ENCODE measurements at places on chromosomes 4 and X. TPM values are rescaled to one million over a fixed set of nuclear protein-coding genes. Genes with fewer than 3 reads are reported as not detected.

DNA sequence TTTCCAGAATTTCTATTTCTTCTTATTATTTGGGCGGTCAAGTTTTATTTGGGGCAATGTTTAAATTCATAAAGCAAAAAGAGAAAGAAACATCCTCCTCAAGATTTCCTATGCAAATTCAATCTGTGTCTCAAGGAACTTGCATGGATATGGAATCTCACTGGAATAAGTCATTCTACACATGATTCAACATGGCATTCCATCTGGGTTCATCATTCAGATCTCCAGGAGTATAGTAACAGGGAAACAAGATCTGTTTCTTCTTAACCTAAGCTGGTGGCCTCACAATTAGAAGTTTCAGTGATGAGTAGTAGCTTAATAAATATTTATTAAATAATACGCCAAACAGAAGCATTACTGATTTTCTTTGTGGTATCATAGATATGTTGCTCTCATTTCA lies 19.8 kb downstream of the KLHL34 start:
- no peak for DNase-seq

GRCh38 chr4:7778510-7779431 lies 160.9 kb downstream of the AFAP1 start:
- no peak for DNase-seq

DNA sequence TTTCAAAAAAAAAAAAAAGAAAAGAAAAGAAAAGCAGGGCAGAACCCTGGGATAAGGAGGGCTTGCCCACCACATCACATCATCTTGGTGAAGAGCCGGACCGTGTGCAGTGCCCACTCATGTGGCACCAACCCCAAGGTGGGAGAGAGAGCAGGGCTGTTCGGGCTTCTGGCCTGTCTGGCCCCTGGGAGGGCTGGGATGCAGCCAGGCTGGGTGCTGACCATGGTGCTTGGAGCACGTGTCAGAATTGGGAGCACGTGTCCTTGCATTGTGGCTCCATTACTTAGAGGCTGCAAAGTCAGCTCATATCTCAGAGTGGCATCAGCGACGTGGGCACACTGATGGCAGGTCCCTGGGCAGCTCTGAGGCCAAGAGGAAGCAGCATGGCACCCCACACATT lies 100.9 kb upstream of the AFAP1 start:
- no peak for DNase-seq

DNA sequence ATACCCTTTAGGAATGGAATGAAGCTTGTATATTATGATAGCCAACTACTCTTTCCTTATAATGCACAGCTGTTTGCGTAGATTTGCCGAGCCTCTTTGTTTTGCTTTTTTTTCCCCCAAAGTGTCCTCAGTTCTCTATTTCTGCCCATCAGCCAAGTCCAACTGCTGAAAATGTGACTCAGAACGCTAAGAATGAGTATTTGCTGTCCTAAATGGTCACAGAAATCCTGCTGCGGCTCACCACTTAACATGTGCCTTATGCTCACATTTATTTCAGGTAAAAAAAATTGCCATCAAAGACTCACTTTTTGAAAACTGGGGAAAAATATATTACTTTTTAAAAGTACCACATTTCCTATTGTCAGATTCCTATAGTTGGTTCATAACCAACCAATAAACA lies 36.9 kb downstream of the GABRA4 start:
- DNase-seq, result no peak

DNA sequence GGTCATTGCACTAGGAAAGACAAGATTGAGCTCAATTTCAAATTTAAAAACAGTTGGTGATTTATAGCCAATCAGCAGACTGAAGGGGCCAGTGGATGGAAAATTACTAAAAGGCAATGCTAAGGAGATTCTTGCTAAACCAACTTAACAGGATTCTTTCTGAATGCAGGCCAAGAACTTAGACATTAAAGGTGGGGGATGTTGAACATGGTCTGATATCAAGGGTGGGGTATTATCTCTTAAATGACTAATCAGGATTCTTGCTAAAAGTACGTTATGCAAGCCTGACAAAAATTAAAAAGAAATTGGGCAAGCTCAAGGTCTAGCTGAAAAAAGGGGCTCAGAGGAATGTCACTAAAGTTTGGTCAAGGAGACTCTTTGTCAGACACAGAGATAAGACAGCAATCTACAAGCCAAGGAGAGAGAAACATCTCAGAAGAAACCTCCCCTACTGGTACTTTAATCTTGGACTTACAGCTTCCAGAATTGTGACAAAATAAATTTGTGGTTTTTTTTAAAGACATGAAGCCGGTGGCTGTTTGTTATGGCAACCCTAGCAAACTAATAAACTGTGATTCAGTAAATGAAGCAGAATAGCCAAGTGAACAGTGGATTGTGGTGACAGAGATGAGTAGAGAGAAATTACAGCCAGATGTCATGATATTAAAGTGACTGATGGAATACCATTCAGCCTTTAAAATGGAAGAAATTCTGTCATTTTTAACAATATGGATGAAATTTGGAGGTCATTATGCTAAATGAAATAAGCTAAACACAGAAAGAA lies 120.3 kb upstream of the KLHL4 start:
- DNase-seq, result no peak

GRCh38 chr4:96379524-96379923 lies 539.6 kb downstream of the PDHA2 start:
- DNase-seq, result no peak

- no peak for DNase-seq
Observed at GRCh38 chr4:24802648-24803047, 7.3 kb downstream of the SOD3 start.

DNA sequence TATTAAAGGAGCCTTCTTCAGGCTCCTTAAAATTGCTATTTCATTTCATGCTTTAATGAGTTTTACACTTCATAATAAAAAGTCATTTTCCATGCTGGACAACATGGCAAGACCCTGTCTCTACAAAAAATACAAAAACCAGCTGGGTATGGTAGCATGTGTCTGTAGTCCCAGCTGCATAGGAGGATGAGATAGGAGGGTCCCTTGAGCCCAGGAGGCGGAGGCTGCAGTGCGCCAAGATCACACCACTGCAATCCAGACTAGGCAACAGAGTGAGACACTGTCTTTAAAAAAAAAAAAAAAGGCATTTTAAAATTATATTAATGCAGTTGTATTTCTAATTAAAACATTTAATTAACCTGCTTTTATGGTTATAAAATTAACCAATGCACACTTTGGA lies 49.2 kb downstream of the PDS5A start:
- DNase-seq, result no peak

The CTSO gene
- 14.1 TPM for total RNA-seq

The TMEM35A gene
- total RNA-seq, result not detected

The TEX28 gene
- total RNA-seq, result not detected
